ENCODE measurements at places on chromosomes 6 and 20.

DNA sequence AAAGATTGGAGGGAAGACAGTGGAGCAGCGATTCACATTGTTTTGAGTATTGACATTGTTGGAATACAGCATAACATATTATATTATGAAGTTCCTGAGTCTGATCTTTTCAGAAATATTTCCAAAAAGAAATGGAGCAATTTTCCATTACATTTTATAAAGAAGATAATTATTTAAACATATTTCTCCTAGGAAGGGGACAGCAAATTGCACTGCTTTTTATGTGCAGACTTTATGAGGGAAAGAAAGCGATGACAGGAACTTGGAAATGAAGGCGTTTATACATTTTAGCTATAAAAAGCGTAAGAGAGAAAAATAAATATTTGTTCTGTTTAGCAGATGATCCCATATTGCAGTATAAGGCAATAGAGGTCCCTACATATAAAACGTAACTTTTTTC, 117.0 kb upstream of the EDN1 start:
- no peak for DNase-seq

GRCh38 chr6:26187981-26188635, 100.9 kb downstream of the HFE start:
- DNase-seq: peak; percentile 79

- no peak for DNase-seq
Measured at GRCh38 chr20:1469925-1470571, 3.4 kb upstream of the NSFL1C start.

DNA sequence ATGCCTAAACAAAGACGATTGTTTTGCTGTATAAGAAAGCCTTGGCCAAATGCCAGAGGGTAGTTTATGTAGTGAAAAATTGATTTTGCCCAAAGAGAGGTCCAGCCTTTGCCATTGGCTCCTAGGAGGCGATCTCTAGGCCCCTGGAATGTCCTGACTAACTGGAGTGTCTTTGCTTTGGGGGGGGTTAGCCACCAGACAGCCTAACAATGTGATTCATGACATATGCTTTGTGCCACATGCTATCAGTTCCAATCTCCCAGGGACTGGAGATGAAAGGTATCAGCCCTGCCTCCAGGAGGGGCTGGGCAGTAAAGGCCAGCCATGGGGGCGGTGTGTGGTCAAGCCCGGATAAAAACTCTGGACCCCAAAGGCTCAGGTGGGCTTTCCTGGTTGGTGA, 32.7 kb upstream of the TUBB2A start:
- DNase-seq: no peak

DNA sequence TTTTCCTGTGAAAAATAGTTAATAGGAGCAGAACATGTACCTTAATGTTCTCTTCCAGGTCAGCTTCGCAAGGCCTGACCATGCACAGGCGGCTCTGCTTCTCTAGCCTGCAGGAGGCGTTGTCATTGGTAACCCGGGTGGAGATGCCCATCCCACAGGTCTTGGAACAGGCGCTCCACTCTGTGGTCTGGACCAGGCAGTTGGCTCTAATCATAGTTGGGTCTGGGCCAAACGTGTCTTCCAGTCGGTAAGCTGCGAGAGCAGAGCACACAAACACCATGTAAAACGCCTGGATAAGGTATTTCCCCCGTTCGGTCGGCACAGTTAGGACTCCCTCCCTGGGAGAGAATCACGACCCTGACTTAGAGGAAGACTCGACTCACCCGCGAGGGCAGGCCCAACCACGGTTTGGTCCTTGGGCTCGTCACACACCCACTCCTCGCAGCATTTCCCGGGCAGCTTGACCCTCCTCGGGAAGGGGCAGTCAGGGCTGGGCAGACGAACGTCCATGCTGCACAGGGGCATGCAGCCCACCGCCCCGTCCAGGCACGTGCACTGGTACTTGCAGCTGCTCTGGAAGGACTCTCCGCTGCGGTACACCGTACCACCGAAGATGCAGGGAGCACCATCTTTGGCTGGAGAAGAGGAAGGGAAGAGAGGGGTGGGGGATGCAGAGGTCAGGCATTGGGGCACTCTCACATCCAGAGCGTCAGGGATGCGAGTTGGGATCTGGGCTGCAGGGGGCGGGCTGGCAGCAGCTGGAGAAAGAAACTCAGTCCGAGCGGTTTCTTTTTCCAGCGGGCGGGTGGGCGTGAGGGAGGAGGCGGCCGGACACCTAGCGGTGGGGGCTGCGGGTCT, 1.0 kb downstream of the CCN2 start:
- no peak for DNase-seq

GRCh38 chr6:132725947-132726607, 12.2 kb upstream of the VNN1 start:
- DNase-seq: no peak

DNA sequence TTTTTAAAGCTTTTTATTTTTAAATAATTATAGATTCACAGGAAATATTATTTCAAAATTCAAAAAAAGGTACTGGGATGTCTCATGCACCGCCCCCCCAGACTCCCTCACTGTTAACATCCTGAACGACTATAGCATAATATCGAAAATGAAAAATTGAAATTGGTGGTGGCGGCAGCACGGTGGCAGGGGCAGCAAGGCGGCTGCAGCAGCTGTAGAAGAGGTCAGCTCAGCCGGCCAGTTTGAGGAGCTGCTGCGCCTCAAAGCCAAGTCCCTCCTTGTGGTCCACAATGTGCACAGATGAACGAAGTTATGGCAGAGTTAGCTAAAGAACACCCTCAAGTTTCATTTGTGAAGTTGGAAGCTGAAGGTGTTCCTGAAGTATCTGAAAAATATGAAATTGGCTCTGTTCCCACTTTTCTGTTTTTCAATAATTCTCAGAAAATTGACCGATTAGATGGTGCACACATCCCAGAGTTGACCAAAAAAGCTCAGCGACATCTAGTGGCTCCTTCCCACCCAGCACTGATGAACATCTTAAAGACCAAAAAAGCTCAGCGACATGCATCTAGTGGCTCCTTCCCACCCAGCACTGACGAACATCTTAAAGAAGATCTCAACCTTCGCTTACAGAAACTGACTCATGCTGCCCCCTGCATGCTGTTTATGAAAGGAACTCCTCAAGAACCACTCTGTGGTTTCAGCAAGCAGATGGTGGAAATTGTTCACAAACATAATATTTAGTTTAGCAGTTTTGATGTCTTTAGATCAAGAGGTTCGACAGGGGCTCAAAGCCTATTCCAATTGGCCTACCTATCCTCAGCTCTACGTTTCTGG, 100.8 kb downstream of the FAM217A start:
- DNase-seq: peak; percentile 11

DNA sequence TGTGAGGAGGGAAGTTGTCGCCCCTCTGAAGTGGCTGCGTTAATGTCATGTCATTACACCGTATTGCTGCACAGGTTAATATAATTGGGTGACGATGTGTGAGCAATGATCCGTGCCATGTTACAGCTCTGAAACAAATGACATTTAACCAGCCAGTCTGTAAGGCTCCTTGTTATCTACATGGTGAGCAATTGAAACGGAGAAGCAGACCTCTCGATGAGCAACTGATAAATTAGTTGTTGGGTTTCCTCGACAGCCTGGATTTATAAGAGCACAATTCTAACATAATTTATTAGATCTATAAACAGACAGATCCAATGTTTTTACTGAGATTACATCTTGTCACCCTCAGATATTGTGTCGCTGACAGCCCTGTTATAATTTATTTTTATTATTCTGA, 49.9 kb upstream of the MAFB start:
- DNase-seq: no peak

DNA sequence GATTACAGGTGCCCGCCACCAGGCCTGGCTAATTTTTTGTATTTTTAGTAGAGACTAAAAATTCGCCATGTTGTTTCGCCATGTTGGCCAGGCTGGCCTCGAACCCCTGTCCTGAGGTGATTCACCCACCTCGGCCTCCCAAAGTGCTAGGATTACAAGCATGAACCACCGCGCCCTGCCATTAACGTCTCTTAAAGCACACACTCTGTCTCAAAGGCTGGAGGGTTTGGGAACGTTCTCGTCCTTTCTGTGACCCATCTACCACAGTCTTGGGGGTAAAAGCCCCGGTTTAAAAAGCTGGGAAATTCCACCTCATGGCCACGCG, 57.8 kb upstream of the ARID1B start:
- DNase-seq: no peak

- no peak for DNase-seq
Measured at GRCh38 chr6:56244528-56245253, 2.7 kb downstream of the COL21A1 start.

DNA sequence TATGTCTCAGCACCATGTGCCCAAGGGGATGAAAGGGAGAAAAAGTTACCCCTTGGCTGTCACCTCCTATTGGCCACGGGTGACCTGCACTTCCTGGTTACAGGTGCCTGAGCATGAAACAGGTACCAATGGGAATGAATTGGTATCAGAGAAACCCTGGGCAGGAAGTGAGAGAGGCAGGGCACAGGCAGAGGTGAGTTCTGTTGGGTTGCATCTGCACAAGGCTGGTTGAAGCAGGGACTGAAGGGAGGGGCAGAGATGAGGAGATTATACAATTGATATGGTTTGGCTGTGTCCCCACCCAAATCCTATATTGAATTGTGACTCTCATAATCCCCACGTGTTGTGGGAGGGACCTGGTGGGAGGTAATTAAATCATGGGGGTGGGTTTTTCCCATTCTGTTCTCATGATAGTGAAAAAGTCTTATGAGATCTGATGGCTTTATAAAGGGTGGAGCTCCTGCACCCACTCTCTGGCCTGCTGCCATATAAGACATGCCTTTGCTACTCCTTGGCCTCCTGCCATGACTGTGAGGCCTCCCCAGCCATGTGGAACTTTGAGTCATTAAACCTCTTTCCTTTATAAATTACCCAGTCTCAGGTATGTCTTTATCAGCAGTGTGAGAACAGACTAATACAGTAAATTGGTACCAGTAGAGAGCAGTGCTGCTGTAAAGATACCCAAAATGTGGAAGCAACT, 291.8 kb downstream of the LRFN2 start:
- DNase-seq: no peak

- no peak for DNase-seq
Measured at GRCh38 chr6:15990179-15990578, 138.7 kb upstream of the MYLIP start.
